Neuronal stem cell (in vitro differentiated cells): ENCODE measurements at places on chromosomes 6 and 20.

GRCh38 chr6:37845026-37845911, 25.7 kb downstream of the ZFAND3 start:
- no peak for DNase-seq

- no peak for DNase-seq
Measured at GRCh38 chr20:23002276-23002675, 32.8 kb upstream of the SSTR4 start.

- no peak for DNase-seq
Measured at GRCh38 chr20:24382743-24383142, 86.7 kb upstream of the SYNDIG1 start.

GRCh38 chr20:16701296-16701695, 28.5 kb upstream of the SNRPB2 start:
- no peak for DNase-seq

GRCh38 chr6:22736740-22737139, 167.4 kb downstream of the HDGFL1 start:
- no peak for DNase-seq

GRCh38 chr6:113103634-113104361, 753.3 kb upstream of the MARCKS start:
- no peak for DNase-seq

DNA sequence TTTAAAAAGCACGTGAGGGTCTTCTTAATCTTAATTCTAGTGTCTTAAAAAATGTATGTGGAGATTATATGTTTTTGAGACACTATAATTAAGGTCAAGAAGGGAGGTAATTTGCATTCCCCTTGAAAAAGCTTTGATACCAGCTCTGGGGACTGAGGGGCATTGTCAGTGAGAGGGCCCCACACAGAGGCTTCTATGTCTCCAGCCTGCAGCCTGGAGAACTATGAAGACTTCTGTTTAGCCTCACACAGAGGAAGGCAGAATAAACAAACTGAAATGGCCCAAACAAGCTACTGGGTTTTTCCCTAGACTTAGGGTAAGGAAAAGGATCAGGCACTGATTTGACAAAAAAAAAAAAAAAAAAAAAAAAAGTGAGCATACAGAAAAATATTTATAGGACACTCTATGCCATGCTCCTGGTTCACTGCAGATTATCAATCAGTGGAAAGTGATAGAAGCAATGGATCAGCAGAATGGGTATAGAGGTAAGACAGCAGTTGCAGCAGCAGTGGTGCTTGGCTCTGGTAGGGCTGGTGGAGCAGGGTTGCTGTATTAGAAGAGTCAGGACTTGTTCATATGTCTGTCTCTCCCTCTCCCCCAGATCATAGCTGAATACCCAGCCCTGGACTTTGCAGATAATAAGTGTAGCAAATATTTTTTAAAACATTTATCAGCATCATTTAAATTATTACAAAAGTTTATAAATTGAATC, 85.4 kb downstream of the KLHL32 start:
- no peak for DNase-seq
